Activated CD8-positive, alpha-beta memory T cell treated with anti-CD3 and anti-CD28 coated beads for 4 hours (primary cell): ENCODE measurements at places on chromosomes 13 and 19.

GRCh38 chr13:93378184-93378583 lies 151.6 kb downstream of the GPC6 start:
- DNase-seq = no peak

DNA sequence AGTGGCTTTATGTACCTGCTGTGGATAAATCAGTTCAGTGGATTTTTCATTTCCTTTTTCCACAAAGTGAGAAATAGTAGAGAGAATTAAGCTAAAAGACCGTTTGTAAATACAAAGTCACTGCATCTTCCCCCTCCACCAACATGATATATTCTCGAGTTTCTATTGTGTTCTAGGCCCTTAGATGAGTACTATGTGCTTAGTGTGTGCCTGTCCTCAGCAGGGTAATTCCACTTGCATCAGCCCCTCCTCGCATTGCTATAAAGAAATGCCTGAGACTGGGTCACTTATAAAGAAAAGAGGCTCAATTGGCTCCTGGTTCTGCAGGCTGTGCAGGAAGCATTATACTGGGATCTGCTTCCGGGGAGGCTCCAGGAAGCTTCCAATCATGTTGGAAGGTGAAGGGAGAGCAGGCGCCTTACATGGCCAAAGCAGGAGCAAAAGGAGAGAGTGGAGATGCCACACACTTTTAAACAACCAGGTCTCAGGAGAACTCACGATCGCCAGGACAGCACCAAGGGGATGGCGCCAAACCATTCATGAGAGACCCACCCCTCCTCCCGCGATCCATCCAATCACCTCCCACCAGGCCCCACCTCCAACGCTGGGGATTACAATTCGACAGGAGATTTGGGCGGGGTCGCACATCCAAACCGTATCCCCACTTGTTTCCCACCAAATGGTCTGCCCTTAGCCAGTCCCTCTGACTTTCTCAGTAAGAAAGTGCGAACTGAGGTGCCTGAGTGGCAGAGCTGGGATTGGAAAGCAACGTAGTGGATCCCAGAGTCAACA lies 102.3 kb upstream of the ABCC4 start:
- DNase-seq = no peak

DNA sequence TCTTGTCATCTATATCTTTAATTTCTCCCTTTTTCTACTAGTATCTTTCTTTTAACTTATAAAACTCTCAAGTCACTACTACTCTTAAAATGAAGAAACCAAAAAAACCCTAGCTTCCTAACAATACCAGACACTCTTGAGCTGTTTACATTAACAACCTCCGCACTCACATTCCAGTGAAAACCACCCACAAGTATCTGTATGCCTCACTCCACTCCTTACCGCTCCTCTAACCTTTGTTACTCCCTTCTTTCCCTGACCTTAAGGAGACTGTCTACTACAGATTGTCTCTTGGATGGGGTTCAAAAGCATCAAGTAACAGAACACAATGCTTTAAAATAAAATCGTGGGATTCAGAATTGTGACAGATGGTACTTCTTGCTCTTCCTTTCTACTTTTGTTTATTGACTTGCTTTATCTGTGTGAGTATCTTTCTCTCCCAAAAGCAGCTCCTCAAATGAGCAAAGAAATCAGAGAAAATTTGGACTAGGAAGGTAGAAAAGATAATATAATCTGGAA lies 110.0 kb upstream of the FBXL3 start:
- no peak for DNase-seq

GRCh38 chr13:66443926-66444325 lies 786.2 kb downstream of the PCDH9 start:
- DNase-seq = no peak

GRCh38 chr13:24271601-24272451 lies 37.6 kb upstream of the C1QTNF9 start:
- no peak for DNase-seq

DNA sequence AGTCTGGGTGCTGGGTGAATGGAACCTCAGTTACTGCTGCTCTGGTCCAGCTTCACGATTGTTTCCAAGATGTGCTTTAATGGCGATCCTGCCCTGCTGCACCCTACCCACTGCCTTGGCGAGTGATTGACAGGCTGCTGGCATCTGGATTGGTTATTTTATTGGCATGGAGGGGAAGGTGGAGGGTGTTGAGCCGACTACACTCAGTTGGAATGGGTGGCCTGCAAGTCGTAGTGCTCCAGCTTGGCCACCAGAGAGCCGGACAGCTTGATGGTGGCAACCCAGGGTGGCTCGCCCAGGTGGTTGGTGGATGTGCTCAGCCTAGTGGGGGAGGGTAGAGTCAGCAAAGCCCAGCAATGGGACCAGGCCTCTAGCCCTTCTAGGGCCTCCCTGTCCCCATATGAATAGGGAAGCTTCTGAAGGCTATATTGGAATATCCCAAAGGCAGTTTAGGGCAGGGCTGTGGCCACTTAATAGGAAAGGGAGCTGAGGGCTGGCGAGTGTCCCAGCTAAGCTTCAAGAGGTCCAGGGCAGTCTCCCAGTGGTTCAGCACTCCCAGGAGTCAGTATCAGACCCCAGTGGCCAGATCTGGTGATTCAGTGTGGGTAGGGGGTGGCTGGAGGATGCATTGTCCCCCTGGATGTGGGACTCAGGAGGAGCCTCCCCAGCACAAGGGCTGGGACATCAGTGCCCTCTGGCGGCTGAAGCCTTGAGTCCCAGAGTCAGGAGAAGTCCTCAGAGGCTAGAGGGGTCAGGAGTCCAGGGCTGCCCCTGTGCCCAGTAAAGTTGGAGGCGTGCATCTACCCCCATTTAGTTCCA lies 3.4 kb downstream of the GGN start:
- DNase-seq = no peak

DNA sequence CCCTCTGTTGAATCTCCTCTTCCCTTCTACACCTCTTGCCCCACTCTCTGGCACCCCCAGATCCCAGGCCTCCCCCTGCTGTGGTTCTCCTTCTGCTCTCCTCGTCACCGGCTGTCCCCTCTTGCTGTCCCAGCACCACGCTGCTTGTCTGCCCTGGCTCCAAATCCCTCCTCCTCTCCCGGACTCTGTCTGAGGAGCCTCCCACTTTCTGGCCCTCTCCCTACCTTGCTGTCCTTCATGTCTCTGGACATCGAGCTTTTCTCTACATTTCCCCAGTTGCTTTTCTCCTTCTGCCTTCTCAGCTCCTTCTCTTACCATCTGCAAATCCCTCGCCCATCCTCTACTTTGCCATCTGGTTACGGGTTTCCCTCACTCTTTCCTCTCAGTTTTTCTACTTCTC lies 1.2 kb downstream of the ZNF347 start:
- no peak for DNase-seq

DNA sequence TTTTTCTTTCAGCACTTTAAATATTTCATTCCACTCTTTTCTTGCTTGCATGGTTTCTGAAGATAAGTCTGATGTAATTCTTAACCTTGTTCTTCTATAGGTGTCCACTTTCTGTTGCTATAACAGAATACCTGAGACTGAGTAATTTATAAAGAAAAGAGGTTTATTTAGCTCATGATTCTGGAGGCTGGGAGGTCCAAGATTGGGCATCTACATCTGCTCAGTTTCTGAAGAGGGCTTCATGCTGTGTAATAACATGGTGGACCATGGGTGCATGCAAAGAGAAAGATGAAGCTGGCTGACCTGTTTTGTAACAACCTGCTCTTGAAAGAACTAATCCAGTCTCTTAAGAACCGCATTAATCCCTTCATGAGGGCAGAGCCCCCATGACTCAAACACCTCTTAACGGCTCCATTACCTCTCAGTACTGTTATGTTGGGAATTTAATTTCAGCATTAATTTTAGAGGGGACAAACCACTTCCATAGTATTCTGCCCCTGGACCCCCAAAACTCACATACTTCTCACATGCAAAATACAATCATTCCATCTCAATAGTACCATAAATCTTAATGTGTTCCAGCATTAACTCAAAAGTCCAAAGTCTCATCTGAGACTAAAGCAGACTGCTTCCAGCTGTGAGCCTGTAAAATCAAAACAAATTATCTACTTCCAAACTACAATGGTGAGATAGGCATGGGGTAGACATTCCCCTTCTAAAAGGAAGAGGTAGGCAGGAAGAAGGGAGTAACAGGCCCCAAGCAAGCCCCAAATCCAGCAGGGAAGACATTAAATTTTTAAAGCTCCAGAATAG lies 9.6 kb upstream of the FGF9 start:
- no peak for DNase-seq

GRCh38 chr19:5696196-5697021 lies 6.3 kb downstream of the RPL36 start:
- DNase-seq = no peak

- peak; percentile 50 for DNase-seq
Observed at GRCh38 chr19:18594096-18594823, 5.7 kb downstream of the REX1BD start.

- no peak for DNase-seq
Observed at GRCh38 chr13:29878101-29878500, 27.7 kb upstream of the UBL3 start.

- DNase-seq = no peak
Observed at GRCh38 chr19:5345895-5346386, 5.3 kb upstream of the PTPRS start.

GRCh38 chr19:34082289-34083077 lies 89.8 kb upstream of the LSM14A start:
- no peak for DNase-seq

- no peak for DNase-seq
Observed at GRCh38 chr13:46168783-46169182, 13.2 kb downstream of the LCP1 start.

GRCh38 chr19:16535381-16535780 lies 6.9 kb downstream of the CHERP start:
- no peak for DNase-seq

GRCh38 chr13:96500953-96501352 lies 411.0 kb downstream of the HS6ST3 start:
- DNase-seq = no peak
